ENCODE measurements at places on chromosomes 6 and 20.

GRCh38 chr6:95959261-95959660 is 56.5 kb upstream of the FUT9 start:
- DNase-seq = no peak

DNA sequence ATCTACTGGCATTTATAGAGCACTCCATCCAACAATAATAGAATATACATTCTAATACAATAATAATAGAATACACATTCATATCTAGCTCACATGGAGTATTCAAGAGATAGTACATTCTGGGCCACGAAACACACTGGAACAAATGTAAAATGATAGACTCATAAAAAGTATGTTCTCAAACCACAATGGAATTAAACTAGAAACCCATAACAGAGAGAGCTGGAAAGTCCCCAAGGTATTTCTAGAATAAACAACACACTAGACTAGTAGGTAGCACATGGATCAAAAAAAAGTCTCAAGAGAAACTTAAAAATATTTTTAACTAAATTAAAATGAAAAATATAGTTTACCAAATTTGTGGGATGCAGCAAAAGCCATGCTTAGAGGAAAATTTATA is 9.1 kb upstream of the TP53TG5 start:
- no peak for DNase-seq

DNA sequence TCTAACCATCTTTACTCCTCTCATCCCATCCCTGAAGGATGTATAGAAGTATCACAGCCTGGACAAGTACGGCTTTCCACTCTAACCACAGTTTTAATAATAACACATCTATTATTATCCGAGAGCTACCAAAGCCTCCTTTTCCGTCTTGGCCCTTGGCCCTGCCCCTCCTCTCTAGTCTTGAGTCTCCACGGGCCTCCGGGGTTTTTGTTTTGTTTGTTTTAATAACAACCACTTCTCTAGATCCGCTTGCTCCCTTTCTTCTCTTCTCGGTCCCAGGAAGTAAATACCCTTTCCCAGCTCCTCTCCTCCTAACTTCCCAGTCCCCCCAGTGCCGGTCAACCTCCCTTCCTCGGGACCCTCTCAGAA is 661 bp downstream of the LCA5 start:
- no peak for DNase-seq

DNA sequence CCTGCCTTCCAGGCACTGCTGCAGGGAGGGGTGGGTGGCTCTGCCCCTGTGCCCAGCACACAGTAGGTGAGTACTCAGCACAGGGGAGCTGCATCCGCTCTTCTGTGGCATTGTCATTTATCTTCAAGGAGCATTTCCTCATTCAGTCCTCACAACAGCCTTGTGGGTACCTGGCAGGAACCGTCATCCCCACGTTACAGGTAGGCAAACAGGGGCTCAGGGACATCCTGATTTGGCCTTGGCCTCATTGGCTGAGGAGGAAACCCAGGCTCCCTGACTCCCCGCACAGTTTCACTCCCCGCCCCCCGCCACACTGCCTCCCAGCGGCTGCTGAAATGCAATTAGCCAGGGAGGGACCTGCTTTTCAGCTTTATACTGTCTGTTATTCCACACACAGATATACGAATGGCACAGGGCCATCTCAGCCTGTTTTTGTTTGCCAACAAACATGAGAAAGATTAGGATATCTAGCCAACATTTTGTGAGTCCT is 24.2 kb upstream of the PNPLA1 start:
- DNase-seq = no peak

- DNase-seq = no peak
These were observed 33.0 kb upstream of the GPR6 start for GRCh38 chr6:109945091-109945490.

GRCh38 chr6:53512626-53513025 is 32.3 kb downstream of the GCLC start:
- no peak for DNase-seq

GRCh38 chr6:138592749-138593123 is 93.4 kb upstream of the NHSL1 start:
- no peak for DNase-seq

- no peak for DNase-seq
These were observed 17.1 kb upstream of the MAP1LC3A start for GRCh38 chr20:34541264-34541901.

DNA sequence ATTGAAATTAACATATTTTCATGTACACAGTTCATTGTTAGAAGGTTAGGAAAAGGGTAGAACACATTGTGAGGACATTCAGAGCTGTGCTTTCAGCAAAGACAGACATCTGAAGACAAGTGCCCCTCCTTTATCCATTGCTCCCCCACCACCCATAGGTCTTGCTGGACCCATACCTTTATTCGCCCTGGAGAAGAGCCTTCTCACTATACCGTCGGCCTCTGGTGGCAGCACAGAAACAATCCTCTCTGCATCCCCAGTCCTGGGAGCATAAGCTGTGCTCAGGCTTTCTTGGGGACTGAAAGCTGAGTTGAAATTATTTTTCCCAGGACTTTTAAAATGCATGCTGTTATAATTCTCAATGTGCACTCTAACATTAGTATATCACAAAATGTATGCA is 372.3 kb downstream of the EPHA7 start:
- DNase-seq = no peak

DNA sequence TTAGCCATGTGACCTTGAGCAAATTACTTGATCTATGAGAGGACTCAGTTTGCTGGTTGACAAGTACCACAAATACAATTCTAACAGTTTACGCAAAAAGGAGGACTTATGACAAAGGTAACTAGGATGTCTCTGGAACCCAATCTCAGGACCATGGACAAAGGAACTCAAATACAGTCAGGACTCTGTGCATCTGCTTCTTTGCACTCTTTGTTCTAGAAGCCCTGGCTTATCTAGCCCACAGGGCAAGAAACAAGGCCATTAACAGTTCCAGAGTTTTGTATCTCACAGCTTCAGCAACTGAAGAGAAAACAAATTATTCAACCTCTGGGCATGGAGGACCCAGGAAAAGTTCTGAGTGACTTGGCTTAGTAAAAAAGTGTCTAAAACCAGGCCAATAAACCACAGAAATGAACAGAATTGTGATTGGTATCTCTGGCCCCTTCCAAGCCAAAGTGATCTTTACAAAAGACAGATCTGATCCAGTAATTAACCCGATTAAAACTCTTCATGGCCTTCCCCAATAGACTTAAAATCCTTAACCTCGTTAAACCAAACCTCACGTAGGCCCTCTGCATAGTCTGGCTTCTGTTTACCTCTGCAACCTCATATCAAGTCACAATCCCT is 5.9 kb downstream of the WASF1 start:
- DNase-seq = no peak

DNA sequence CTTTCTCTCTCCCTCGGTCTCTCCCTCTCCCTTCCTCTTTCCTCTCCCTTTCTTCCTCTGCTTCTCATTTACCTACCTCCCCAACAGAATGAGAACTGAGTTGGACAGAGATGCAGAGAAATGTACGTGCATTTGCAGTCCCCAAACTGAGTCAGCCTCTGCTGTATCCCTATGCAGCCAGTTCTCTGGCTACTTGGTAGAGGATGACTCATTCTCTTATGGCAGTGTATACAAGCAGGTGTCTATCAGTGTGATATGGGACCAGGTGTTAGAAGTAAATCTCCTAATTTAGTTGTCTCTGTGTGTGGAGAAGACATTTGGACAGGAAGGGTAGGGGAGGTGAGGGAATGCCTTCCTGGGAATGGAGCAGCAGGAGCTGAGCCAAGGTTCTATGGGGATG is 470.8 kb downstream of the CD109 start:
- no peak for DNase-seq

GRCh38 chr20:33850159-33850558 is 39.0 kb downstream of the CHMP4B start:
- no peak for DNase-seq

GRCh38 chr6:37913210-37913609 is 93.7 kb downstream of the ZFAND3 start:
- DNase-seq = no peak

GRCh38 chr6:145569140-145569539 is 166.2 kb downstream of the EPM2A start:
- no peak for DNase-seq

- DNase-seq = no peak
These were observed 7.7 kb downstream of the TNFRSF21 start for GRCh38 chr6:47302043-47302442.

DNA sequence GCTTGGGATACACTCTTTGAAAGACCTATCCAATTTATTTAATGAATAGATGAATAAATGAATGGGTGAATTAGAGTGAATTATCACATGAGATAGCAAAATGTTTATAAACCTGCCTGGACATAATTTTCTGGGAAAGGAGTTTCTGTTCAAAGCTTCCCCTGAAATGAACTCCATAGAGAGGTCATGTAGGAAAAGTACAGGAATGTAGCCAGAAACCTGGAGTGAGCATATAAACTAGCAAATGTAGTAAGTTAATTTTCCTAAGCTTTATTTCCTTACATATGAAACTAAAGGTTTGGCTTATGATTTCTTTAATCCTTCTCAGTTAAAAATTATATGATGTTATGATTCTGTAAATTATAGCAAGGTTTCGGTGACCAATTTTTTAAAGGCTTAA is 380.3 kb upstream of the RSPO3 start:
- DNase-seq = no peak

GRCh38 chr6:393391-394221 is 2.1 kb downstream of the IRF4 start:
- DNase-seq = no peak

GRCh38 chr20:10863337-10864060 is 189.7 kb upstream of the JAG1 start:
- no peak for DNase-seq

DNA sequence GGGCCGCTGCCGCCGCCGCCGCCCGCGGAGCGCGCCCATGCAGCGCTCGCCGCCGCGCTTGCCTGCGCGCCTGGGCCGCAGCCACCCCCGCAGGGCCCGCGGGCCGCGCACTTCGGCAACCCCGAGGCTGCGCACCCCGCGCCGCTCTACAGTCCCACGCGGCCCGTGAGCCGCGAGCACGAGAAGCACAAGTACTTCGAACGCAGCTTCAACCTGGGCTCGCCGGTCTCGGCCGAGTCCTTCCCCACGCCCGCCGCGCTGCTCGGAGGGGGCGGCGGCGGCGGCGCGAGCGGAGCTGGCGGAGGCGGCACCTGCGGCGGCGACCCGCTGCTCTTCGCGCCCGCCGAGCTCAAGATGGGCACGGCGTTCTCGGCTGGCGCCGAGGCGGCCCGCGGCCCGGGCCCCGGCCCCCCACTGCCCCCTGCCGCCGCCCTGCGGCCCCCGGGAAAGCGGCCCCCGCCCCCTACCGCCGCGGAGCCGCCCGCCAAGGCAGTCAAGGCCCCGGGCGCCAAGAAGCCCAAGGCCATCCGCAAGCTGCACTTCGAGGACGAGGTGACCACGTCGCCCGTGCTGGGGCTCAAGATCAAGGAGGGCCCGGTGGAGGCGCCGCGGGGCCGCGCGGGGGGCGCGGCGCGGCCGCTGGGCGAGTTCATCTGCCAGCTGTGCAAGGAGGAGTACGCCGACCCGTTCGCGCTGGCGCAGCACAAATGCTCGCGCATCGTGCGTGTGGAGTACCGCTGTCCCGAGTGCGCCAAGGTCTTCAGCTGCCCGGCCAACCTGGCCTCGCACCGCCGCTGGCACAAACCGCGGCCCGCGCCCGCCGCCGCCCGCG is 730 bp downstream of the INSM1 start:
- DNase-seq = no peak

DNA sequence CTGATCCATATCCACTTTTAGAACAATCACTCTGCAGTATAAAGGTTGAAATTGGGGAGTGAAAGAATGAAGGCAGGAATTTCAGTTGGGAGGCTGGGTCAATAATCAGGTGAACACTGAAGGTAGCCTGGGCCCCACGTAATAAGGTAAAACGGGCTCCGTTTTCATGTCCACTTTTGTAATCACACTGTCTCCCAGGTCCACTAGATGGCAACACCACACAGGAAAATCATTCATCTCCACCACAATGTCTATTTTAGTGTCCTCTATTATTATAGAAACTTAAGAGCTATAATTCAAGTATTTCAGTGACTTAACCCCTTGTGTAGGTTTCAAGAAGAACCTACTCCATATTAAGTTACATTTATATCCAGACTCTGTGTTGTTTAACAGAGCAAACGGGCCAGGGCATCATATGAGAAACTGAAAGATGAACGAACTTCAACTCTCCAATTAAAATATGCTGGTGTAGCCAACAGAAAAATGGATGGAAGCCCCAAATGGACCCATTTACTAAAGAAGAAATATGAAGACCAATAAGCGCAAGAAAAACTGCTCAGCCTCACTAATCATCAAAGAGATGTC is 45.9 kb upstream of the MC3R start:
- DNase-seq = no peak

DNA sequence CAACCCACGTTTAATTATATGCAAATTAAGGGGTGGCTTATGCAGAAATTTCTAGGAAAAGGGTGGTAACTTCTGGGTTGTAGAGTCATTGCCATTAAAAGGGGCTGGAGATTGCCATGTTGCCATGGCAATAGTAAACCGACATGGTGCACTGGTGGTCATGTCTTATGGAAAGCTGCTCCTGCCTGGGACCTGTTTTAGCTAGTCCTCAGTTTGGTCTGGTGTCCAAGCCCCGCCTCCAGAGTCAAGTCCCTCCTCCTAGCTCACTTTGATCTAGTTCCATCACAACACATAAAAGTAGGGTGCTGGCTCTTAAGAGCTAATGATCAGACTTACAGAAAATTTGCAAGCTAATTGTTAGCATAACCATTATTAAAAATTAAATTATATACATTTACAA is 5.3 kb downstream of the SLC22A2 start:
- DNase-seq = no peak

GRCh38 chr6:2171728-2172127 is 73.7 kb downstream of the GMDS start:
- DNase-seq = no peak

GRCh38 chr6:70285201-70285600 is 17.7 kb downstream of the COL9A1 start:
- DNase-seq = no peak

DNA sequence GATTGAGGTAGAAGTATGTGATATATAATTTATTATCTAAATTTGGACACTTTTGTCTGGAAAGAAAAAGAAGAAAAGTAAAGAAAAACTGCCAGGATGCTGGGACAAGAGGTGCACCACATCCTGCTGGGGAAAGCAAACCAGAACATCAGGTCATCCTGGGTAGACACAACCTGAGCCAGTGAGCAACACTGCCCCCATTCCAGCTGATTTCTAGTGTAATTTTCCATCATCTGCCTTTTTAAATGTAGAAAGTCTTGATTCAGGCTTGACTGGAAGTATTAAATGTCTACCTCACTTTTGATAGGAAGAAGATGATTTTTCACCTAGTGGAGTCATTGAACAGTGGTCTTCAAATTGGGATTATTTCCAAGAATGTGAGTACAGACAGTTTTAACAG is 1164.5 kb upstream of the CITED2 start:
- DNase-seq = no peak

DNA sequence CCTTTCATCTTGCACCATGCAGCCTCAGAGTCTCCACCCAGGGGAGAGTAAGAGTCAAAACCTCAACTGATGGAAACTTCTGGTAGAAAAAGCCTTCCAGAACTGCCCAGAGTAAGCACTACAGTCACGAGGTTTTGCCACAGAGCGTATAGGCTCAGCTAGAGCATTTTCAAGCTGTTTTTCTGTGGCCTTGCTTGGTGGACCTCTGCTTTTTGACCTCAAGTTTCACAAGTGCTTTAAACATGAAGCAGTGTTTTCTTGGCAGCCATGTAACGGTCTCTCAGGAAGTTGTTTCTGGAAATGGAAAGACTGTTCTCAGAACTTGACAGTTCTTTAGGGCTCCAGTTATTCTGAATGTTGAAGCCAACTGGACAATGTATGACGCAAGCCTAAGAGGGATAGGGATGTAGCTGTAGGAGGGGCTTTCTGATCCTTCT is 146.5 kb downstream of the ZDHHC14 start:
- DNase-seq = no peak

All from activated T-helper 1 cell treated with Interleukin-2 at 50 U/mL for 16 hours (primary cell).